GM23338 (cell line): ENCODE measurements at places on chromosomes 1 and 21. TPM values are rescaled to one million over a fixed set of nuclear protein-coding genes. Genes with fewer than 3 reads are reported as not detected.

Gene ZNF670
- 12.2 and 19.3 TPM in 2 replicates for total RNA-seq

Gene GOLPH3L
- 28.9 and 29.6 TPM in 2 replicates for total RNA-seq

Gene LCK
- total RNA-seq, result 69.4 and 86.6 TPM in 2 replicates

Gene BGLAP
- total RNA-seq, result 0.42 and 2.7 TPM in 2 replicates

Gene BRDT
- total RNA-seq, result 0.19 and 0.80 TPM in 2 replicates

Gene NPPA
- not detected in 2 replicates for total RNA-seq

- DNase-seq, result no peak
- 0 out of 2 replicates have a peak overlapping the region, but pooled peaks have one; percentile 5 for H3K27ac ChIP-seq
- H3K4me1 ChIP-seq, result peaks cover 29% of the 10 kb centered on the region
- no peaks in the 10 kb centered on the region for H3K27me3 ChIP-seq
Observed at GRCh38 chr1:63878932-63879331, 105.1 kb downstream of the ROR1 start.

GRCh38 chr1:197663162-197663953, 111.9 kb downstream of the DENND1B start:
- H3K4me3 ChIP-seq, result no peak overlapping the region
- H3K27me3 ChIP-seq, result no peaks in the 10 kb centered on the region
- peak; percentile 29 for DNase-seq
- H3K36me3 ChIP-seq, result no peaks in the 10 kb centered on the region

GRCh38 chr21:26443291-26443690, 129.8 kb downstream of the CYYR1 start:
- DNase-seq, result no peak
- H3K4me1 ChIP-seq, result no peaks in the 10 kb centered on the region
- H3K27ac ChIP-seq, result no peak overlapping the region
